ENCODE measurements at places on chromosomes 7 and 10.
A peak's percentile ranks its signal among the peaks of the same experiment; 100 is the strongest.

- no peak for DNase-seq
Observed at GRCh38 chr7:149736478-149737360, 36.7 kb downstream of the ZNF467 start.

DNA sequence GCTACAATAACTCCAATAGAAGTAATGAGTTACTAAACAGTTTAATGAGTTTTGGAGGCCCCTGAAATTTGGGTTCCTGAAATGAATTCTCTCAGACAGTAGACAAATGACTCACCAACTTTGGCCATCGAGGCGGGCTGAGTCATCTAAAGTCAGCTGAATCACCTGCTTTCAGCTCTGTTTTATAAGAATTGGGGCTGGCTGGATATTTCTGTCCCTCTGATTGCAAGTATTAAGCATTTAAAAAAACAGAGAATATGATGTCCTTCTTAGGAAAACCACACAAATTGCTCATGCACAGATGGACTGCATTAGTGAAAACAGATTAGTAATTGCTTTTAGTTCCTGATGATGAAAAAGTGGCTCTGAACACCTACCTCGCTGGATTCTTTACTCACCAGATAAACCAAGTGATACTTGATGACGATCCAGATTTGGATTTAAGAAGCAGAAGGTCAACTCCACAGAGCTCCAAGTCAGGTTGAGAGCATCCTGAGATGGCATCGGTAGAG, 59.1 kb downstream of the ZNF365 start:
- peak; percentile 48 for DNase-seq

GRCh38 chr10:97795886-97796285, 24.1 kb upstream of the SFRP5 start:
- DNase-seq, result no peak

DNA sequence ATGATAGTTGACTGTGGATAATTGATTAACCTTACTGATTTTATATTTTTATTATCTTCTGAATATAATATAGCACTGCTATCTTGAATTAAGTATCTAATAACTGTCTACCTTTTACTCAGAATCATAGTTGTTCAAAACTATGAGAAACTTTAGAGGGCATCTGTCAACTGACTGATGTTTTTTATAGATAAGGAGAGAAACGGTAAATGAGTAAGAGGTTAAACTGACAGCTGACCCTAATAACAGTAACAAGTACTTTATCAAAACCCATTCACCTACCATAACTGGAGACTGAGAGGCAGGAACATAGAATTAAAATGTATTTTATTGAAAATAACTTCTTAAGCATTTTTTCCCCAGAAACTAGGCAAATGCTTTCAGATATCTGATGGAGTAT, 62.2 kb downstream of the CYP51A1 start:
- DNase-seq, result no peak

DNA sequence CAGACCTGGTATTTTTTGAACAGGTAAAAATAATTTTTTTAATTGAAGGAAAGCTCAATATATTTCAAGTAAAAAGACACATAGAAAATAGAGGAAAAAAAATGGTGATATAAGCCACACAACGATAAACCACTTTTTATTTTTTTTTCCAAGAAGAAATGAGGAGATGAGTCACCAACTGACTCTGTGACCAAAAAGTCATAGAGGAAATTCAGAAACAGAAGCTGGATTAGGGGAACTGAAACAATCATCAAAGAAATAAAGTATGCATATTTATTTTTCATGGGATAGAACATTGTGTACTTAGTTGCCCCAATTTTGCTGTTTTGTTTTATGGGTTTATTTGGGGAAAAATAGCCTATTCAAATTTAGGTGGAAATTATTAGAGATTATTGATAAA, 176.8 kb upstream of the AGR3 start:
- peak; percentile 12 for DNase-seq

DNA sequence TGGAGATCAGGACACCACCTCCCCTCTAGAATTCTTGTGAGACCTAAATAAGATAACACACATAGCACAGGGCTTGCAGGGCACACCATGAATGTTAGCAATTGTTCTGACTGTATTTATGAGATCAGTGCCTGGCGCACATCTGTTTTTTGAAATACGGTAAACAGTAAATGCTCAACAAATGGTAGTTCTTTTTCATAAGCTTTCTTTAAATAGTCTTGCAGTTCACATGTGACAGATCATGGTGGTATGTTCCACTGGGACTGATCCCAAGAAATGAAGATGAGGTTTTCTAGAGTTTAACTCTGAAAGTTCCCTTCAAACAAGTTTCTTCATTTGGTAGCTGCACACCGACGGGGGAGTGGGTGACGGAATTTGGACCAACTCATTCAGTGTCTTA, 34.8 kb downstream of the CREB5 start:
- no peak for DNase-seq

- no peak for DNase-seq
Observed at GRCh38 chr7:81111781-81112540, 193.1 kb upstream of the SEMA3C start.

DNA sequence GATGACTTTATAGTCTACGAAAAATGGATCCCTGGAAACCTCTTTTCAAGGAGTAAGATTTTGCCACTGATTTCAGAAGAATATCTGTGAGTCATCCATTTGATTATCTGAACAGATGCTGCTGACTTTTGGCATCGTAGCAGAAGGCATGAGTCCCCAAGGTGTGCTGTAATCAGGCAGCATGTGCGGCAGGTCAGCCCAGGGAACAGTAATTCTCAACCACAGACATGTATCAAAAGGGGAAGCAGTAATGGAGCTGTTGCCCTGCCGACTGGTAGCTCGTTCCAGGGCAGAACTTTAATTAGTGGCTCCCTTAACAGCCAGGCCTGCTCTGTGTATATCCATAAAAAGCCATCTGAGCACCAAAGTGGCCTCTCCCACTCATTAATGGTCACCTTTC, 5.7 kb upstream of the VWC2 start:
- DNase-seq, result no peak

DNA sequence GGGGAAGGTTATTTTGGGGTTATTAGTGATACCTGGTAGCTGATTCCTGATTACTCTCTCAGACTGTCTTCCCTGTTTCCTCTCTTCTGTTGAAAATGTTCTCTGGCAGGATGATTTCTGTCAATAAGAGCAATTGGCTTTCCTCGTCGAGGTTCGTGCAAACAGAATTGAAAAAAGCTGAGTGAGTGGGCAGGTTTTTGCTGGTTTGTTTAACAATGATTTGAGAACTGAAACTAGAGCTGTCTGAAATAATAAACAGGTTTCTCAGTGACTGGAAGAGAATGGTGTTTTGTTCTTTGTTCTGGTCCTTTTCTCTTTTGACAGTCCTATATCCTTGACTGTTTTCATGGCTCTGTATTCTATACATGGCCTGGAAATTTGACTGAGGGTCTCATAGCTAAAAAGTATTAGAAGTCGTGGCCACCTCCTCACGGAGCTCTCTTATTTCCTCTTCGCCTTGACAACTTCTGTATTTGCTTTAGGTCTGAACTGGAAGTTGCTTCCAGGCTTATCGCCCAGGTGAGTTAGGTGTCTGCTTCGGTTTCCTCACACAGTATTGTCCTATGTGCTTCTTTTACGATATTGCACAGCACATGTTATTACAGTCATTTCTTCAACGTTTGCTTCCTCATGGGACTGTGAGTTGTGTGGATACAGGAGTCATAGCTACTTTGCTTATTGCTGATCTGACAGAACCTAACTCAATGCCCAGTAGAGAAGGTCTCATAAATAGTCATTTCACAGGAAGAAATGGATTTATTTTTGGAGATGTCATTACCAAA, 403.6 kb downstream of the NRG3 start:
- DNase-seq, result peak; percentile 61

DNA sequence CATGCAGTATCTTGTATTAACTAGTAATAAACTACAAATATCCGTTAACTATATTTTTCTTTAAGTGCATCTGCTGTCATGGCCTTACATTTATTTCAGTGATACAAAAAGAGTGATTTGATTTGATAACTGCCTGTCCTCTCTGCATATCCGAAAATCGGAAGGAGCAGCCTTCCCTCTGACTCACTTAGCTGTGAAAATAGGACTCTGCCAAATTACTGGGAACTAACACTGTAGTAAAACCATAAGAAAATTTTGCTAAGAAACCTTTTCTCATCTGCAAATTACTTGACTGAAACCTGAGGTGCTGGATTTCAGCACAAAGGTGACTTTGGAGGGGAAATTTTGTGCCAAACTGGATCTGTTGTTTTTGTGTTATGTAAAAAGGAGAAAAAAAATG, 176.6 kb upstream of the MKLN1 start:
- DNase-seq, result no peak

DNA sequence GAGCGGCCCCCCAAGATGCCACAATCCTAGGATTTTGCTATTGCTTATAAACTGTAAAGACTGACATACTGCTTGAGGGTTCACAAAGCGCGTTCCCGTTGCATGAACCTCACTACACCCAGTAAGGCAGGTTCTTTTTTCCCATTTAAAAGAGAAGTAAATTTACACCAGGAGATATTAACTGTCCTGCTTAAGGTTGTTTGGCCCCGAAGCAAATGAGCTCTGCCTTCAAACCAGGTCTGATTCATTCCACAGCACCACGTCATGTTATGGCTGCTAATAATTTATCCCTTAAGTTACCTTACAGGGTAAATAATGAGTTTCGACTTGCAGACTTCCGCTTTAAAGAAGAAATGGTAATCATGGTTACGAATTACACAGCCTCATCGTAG, 559 bp upstream of the FKBP14 start:
- DNase-seq, result peak; percentile 90

- no peak for DNase-seq
Observed at GRCh38 chr10:68666280-68666760, 54.7 kb upstream of the CCAR1 start.

DNA sequence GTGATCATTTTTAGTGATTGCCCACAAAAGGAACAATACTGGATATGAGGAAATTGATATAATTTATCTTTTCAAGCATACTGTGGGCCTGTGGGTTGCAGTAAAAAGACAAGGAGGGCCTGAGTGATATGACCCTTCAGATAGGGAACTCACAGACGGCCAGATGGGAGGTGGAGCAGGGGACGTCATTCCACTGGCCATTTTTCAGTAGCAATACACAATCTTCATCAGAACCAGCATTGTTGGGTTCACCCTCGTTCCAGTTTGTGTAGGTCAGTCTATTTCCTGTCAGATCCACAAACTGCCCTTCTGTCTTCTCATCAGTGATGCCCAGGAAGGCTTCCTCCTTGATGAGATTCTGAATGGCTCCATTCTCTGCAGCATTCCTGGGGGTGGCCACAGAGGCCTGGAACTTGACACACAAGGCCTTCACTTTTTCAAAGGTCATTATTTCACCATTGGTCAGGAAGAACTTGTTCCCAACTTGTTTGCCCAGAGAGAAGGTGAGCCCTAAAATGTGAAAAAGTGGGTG, 4.5 kb downstream of the MBL2 start:
- no peak for DNase-seq

- DNase-seq, result no peak
Observed at GRCh38 chr7:26612742-26613141, 251.6 kb downstream of the SKAP2 start.

DNA sequence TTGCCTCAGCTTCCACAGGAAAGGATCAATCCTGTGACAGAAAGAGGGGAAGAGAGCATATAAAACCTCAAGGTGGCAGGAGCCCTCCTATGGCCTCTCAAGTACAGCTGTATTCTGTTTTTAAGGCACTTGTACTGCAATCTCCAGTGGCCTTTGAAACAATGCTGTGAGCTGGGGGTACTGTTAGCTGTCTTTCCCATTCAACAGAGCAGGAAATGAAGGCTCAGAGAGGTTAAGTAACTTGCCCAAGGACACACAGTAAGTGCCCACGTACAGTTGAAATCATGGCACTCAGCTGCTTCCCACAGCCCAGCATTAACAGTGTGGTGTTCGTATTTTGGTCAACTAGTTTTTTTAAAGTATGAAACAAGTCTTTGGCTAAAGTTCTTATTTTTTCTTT, 34.0 kb downstream of the DUSP5 start:
- DNase-seq, result no peak

- DNase-seq, result no peak
Observed at GRCh38 chr10:78688230-78688900, 380.4 kb upstream of the ZMIZ1 start.
